Effector memory CD4-positive, alpha-beta T cell (primary cell): ENCODE measurements at places on chromosomes 7 and 10.

DNA sequence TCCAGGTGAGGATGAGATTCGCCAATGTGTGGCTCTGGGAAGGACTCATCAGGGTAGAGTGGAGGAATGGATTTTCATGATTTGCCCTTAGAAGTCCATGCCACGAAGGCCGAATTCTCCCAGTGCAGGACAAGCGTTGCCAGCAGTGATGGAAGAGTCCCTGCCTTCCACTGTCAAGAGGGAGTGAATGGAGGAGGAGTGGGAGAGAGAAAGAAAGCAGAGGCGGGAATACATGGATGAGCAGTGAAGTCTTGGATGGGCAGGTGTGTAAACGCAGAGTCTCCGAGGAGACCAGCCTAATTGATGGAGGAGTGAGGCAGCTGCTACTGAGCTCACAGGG lies 419.2 kb downstream of the GLRX3 start:
- no peak for DNase-seq

DNA sequence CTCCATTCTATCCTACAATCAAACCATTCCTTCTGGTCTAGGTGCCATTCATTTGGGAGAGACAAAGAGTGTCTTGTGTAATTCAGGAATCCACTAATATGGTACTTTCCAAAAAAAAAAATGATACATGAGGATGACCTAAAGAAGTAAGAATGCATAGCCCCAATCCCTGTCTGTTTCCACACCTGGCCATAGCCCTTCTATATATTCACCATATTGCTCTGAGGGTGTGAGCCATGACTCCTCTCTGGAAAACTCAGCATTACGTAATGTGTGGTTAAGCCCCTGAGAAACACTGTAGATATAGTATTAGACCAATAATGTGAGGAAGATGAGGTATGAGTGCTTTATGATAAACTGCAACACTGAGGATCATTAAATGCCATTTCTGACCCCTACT lies 592.7 kb downstream of the INHBA start:
- no peak for DNase-seq

GRCh38 chr10:132865851-132866600 lies 76.3 kb downstream of the CFAP46 start:
- DNase-seq, result no peak

DNA sequence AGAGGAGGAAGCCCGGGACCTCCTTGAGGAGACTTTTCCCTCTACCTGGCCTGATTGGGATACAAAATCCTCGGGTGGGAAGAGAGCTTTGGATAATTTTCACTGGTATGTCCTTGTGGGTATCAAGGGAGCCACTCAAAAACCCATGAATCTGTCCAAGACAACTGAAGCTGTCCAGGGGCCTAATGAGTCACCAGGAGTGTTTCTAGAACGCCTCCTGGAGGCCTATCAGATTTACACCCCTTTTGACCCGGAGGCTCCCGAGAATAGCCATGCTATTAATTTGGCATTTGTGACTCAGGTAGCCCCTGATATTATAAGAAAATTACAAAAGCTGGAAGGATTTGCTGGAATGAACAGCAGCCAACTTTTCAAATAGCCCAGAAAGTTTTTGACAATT lies 38.6 kb downstream of the ZNF25 start:
- no peak for DNase-seq

DNA sequence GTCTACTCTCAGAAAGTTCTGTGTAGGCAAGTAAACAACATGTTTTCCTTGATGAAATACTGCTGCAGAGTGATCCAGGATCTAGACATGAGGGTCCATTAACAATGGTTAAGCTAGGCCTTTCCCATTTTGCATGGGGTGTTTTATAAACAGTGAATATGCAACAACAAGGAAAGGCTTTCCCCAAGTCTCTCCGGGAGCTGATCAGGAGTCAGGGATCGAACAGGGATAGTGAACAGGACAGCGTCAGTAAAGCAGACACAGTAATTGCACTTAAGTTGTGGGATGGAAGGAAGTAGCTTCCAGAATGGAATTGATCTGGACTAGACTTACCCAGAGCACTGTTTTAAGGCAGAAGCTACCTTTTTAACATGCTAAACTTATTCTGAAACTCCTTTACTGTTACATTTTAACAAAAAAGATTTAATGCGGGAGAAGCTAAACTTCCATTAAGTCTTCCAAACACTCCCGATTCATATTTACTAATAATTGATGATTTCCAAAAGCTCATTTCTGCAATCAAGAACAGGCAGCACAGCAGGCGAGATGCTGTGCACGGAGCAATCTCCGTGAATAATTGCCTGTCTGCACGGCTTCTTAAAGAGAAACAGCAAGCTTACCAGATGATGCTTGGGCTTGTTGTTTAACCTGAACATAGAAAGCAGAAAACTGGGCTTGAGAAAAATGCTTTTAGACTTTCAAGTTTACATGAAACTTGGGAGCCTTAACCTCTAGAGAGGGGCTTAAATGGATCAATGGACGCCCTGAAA lies 50.3 kb upstream of the DOCK1 start:
- no peak for DNase-seq

- DNase-seq, result no peak
These were observed 3.5 kb upstream of the AEBP1 start for GRCh38 chr7:44100458-44101302.

DNA sequence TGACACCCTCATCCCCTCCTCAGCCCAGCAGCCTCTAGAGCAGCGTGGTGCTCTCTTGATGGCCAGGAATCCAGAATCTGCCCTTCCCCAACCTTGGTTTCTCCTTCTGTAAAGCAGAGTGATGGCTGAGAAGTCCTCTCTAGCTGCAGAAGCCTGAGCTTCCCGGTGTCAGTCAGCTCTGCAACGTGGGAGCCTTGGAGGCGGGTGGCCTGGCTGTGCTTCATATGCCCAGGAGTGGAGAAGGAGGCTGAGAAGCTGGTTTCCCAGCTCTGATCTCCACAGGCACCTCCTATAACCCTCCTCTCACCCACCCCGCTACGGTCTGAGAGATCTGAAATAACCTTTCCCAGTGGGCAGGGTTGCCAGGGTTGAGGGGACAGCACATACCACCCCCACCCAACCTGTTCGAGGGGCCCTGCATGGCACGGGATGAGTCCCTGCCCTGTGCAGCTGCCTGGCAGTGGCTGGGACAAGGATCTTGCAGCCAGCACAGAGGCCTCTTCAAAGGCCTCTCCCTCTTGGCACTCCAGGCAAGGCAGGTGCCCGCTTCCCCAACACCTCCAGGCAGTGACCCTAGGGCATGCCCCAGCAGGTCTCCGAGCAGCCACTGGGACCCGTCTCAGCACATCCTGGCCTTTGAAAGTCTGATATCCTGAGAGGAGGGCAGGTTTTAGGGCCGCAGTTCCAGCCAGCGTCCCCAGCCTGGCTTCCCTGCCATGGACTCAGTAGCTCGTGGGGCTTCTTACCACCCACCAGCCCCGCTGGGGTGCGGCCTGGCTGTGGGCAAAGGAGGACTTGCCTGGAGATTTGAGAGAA lies 18.3 kb upstream of the SLC29A3 start:
- no peak for DNase-seq

- DNase-seq, result no peak
These were observed 25.7 kb upstream of the CDK14 start for GRCh38 chr7:90570373-90570959.

GRCh38 chr10:71920540-71921323 lies 43.5 kb upstream of the CHST3 start:
- DNase-seq, result no peak

GRCh38 chr10:33377658-33378025 lies 43.2 kb upstream of the NRP1 start:
- DNase-seq, result no peak

DNA sequence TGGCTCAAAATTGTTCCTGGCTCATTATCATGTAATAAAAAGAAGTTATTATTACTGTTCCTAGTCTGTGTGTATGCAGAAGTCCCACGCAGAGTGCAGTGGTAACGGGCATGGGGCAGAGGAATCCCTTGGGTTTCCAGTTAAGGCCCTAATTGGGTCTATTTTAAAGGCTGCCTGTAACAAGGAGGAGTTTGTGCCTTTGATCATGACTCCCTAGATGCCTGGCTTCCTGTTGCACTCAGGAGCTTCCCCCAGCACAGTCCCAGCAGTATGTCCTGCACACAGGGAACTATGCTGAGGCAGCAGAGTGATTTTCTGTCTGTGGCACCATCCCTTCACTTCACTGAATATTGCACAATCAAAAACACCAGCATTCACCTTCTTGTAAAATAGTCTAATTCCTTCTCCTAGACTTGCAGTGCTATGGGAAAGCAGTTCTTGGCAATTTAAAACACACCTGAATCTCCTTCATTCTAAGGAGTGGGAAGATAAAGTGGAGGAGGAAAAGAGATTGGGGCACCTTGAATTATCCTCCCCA lies 22.9 kb downstream of the SORCS1 start:
- DNase-seq, result no peak

DNA sequence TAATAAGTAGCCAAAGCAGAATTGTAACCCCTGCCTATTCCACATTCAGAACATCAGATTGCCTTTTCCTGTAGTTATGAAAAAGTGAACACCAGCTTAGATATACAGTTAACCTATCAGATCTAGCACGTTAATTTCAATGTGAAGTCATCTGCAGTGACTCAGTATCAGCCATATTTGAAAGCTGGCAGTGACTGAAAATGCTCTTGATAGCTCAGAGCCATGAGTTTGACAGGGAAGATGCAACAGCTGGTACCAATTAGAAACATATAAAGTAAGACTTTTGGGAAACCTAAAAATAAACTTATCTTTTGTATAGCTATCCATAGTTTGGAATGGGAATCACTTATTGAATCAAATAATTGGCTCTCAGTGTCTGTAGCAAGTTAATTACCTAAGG lies 284.1 kb upstream of the NPSR1 start:
- DNase-seq, result no peak

DNA sequence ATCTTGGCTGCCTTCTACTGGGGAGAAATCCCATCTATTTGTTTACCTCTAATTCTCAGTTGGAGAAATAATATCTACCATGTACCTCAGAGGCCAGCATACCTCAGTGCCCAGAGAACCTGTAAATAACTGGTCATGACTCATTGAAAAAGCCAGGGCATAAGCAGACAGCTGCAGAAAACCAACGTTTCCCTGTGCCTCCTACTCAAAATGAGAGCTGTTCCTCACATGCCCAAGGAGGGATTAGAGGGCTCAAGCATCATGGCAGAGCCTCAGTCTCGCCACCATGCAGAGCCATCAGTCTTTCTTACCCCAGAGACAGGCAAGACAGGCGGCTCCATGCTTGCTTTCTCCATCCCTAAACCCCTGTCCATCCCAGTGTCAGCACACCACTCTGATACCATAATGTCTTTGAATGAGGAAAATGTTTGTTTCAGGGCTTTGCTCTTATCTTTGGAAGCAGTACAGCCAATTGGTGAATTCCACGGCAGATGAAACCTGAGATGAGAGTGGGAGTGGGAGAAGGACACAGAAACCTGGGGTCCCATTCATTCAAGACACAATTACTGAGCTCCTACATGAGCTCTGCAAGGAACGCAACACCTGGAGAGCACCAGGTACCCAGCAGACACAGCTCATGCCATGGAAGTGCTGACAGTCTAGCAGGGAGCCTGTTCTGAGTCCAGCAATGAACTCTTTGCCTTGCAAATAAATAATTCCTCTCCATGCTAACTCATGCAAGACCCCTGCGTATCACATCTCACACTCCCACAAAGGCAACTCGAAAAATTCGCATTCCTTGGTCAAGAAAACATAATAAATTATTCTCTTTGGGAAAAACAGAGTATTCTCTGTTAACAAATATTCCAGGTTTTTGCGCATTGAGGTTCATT lies 21.1 kb downstream of the PON1 start:
- DNase-seq, result no peak

DNA sequence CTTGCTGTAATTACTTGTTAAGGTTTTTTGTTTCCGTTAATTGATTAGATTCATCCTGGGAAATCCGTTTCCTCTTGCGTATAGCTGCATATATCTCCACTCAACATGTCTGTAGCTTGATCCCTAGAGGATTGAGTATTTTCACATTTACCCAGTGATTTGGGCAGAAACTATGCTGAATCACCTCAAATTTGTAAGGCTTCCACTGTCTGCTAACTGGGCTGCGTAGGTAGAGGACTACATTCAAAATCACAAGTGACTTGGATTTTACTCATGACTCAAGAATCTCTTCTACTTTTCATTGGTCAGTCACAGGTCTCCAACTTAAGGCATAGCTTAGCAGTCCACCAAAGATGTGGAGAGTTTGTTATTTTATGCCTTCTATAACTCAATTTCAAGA lies 141.8 kb downstream of the POLR1F start:
- DNase-seq, result no peak

DNA sequence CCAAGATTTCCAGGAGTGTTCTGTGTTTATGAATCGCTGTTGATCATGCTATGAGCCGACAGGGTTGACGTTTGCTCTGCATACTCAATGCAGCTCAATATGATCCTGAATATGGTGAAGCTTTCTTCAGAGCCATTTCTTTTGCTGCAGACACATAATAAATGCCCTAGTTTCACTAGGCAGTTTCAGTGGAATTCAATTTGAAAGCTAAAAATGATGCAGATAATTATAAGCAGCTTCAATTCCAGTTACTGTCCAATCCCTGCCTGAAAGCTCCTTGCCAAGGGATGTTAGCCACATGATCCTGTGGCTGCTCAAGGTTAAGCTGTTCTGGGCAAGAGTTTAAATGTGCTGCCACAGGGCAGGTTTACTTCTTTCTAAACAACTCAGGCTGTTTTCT lies 805.6 kb downstream of the NRG3 start:
- no peak for DNase-seq

GRCh38 chr10:95693071-95693667 lies 558 bp downstream of the TCTN3 start:
- no peak for DNase-seq

GRCh38 chr10:38143587-38143986 lies 49.5 kb downstream of the ZNF37A start:
- DNase-seq, result no peak

DNA sequence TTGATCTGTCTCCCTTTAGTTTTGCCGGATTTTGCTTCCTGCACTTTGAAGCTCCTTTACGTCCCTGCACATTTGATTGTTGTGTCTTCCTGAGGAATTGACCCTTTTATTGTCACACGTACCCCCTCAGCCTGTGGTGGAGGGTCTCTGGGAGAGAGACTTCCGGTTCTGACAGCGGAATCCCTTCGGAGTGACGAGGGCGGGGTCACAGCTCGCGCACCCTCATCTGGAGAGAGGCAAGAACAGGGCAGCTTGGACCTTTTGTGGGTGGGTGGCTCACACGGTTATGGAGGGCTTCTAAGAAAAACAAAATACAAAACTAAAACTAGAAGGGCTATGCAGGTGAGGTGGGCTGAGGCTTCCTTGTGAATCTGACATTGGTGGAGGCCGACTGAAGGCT lies 26.0 kb downstream of the AMZ1 start:
- no peak for DNase-seq

DNA sequence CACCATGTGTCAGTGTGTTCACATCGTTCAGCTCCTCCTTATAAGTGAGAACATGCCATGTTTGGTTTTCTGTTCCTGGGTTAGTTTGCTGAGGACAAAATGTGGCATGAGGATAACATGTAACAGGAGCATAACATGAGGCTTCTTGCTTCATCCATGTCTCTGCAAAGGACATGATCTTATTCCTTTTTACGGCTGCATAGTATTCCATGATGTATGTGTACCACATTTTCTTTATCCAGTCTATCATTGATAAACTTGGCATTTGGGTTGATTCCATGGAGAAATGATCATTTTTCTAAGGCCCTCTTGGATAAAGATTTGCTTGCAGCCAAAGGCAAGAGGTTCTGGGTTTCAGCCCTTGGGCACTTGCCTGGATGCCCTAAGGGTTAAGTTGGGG lies 128.5 kb upstream of the ZEB1 start:
- DNase-seq, result no peak
